ENCODE measurements at places on chromosomes 16 and 17. TPM values are rescaled to one million over a fixed set of nuclear protein-coding genes. Genes with fewer than 3 reads are reported as not detected.

FOXN1 gene
- polyA plus RNA-seq, result 0.69 TPM

STX4 gene
- 37.1 TPM for polyA plus RNA-seq

THRA gene
- 41.2 TPM for polyA plus RNA-seq

ITGAD gene
- not detected for polyA plus RNA-seq

RPH3AL gene
- polyA plus RNA-seq, result 4.4 TPM

ELMO3 gene
- 22.2 TPM for polyA plus RNA-seq

MT2A gene
- 77.1 TPM for polyA plus RNA-seq

GP2 gene
- polyA plus RNA-seq, result 0.45 TPM

PPP1R27 gene
- 7.5 TPM for polyA plus RNA-seq

HBM gene
- polyA plus RNA-seq, result not detected

ABCA10 gene
- polyA plus RNA-seq, result 16.2 TPM

MLKL gene
- polyA plus RNA-seq, result 4.8 TPM

UTS2R gene
- polyA plus RNA-seq, result 0.32 TPM

UNKL gene
- polyA plus RNA-seq, result 23.7 TPM

FBXW10 gene
- polyA plus RNA-seq, result 30.9 TPM

TLE7 gene
- 1.7 TPM for polyA plus RNA-seq

CCL23 gene
- polyA plus RNA-seq, result 1.3 TPM

ABCA9 gene
- polyA plus RNA-seq, result 5.0 TPM

ACADVL gene
- 334 TPM for polyA plus RNA-seq

CD300LF gene
- 0.79 TPM for polyA plus RNA-seq

TNP2 gene
- polyA plus RNA-seq, result 38.4 TPM

DOC2B gene
- polyA plus RNA-seq, result 4.0 TPM

KRTAP1-3 gene
- not detected for polyA plus RNA-seq

KRTAP4-1 gene
- polyA plus RNA-seq, result not detected

RAB26 gene
- polyA plus RNA-seq, result 1.5 TPM

P3H4 gene
- 6.9 TPM for polyA plus RNA-seq

EVI2A gene
- 2.8 TPM for polyA plus RNA-seq

SLC13A2 gene
- 0.44 TPM for polyA plus RNA-seq

NPIPB9 gene
- 11.3 TPM for polyA plus RNA-seq
